ENCODE measurements at places on chromosomes 5 and 9. TPM values are rescaled to one million over a fixed set of nuclear protein-coding genes. Genes with fewer than 3 reads are reported as not detected.
A peak's percentile ranks its signal among the peaks of the same experiment; 100 is the strongest.

CARD19 gene
- 79.6 TPM for total RNA-seq

TRPM6 gene
- total RNA-seq, result 1.1 TPM

PDE6A gene
- total RNA-seq, result not detected

PLPP7 gene
- total RNA-seq, result 9.7 TPM

ZBED3 gene
- total RNA-seq, result 6.5 TPM

GRCh38 chr9:3490957-3491356 is 34.8 kb downstream of the RFX3 start:
- no peak for ATAC-seq

DNA sequence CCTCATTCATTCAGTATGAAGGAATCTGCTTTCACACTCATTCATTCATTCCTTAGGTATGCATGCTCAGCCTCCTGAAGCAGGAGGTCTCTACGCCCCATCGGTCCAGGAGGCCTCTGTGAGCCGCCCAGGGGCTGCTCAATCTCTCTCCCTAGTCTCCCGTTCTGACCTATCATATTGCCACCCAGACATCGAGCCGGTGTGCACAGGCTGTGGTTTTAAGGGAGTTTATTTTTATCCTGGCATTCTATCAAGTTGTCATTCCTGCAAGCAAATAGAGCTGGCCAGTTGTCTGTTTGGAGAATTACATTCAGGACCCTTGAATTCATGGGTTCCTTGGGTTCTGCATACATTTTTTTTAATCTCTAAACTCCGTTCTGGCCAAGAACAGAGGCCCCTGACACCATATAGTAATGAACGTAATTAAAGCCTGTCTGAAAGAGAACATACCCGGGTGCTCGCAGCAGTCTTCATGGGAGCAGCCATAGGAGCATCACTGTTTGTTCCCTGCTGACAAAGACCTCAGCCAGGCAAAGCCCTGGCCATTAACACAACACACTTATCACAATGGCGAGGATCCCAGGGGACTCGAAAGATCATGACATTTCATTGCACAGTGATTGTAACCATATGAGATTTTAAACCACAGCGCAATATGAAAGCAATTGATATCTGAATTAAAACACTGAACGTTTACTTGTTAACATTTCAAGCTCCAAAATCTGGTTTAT is 80.9 kb downstream of the ADAMTS16 start:
- no peak for ATAC-seq

DNA sequence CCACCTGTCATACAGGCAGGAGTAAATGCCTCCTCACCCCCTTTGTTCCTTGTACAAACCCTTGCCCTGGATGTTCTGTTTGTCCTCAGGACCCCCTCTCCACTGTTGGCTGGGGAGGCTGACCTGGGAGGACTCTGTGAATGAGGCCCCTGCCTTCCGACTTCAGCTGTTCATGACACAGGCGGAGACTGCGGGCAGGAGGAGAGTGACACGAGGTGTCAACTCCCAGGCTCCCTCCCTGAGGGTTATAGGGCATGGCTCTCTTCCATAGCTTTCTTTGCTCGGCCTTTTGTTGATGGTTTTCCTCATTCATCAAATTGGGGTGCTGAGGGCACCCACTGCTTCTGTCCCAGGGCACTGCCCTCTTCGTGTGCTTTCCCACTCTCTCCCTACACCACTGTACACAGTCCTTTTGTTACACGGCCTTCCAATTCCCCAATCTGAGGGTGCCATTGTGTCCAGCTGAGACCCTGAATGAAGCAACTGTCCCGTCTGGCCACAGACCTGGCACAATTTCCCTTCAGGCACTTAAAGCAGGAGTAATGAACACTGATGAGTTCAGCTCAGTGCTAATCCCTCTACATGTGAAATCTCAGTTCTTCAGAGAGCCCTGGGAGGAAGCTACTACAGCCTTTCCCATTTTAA is 33.8 kb downstream of the KCNIP1 start:
- no peak for ATAC-seq

- peak; percentile 66 for ATAC-seq
Measured at GRCh38 chr9:27292659-27293405, 4.1 kb downstream of the EQTN start.

DNA sequence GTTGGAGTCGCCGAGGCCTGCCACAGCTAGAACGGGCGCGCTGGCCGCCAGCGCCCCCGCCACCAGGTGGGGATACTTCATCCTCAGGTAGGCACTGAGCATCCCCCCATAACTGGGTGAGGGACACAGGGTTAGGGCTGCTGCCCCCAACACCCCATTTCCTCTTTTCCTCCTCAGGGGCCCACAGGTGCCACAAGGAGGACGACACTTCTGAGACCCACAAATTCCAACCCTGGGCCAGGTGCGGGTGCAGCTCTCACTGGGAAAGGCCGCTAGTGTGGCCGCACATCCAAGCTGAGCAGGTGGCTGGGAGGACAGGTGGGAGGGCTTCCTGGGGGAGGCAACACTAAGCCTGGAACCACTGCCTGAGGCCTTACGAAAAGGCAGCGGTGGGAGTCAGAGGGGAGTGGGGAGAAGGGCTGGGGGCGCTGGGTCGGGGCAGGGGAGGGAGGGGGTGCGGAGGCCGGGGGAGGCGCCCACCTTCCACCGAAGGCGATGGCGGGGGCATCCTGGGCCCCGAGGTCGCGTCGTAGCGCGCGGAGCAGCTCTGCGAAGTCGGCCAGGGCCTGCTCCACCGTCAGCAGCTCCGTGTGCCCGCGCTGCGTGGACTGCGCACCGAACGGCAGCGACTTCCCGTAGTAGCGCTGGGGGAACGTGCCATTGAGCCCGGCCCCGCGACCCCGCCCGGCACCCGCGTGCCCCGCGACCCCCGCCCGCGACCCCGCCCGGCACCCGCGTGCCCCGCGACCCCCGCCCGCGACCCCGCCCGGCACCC is 961 bp downstream of the DPP7 start:
- ATAC-seq, result no peak

- ATAC-seq, result no peak
Measured at GRCh38 chr9:122201641-122202040, 27.1 kb downstream of the LHX6 start.

GRCh38 chr5:154475591-154476353 is 2.3 kb downstream of the HAND1 start:
- ATAC-seq, result no peak

All from gastroesophageal sphincter (tissue), 4 donors.